ENCODE measurements at places on chromosomes 12 and 14.

GRCh38 chr14:22303589-22304195 is 285.3 kb downstream of the DAD1 start:
- DNase-seq: no peak

- no peak for DNase-seq
These were observed 18.5 kb upstream of the KRT80 start for GRCh38 chr12:52210186-52210924.

- no peak for DNase-seq
These were observed 8.6 kb downstream of the VTI1B start for GRCh38 chr14:67665868-67666267.

GRCh38 chr14:43316427-43316826 is 1190.7 kb downstream of the FSCB start:
- DNase-seq: no peak

DNA sequence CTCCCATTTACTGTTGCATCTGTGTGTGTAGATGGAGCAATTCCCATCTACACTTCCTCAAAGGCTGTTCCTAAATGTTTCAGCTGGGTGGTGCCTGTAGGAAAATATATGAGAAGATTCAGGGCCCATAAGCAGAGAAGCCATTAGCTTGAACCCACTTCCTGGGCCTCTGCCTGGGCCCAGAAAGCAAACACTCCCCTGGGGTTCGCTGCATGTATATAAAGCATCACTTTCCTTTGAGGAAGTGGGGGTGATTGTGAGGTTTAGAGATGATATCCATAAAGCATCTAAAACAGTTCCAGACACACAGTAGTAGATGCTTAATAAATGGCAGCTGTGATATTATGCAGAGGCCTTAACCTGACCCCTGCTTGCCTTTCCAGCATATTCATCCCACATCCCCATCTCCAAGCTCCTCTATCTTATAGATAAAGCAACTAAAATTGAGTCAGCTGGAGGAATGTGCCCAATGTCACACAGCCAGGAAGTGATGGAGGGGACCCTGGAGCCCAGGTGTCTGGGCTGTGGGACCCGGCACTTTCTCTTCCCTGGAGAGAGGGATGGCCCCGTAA is 280.0 kb upstream of the CRY1 start:
- DNase-seq: no peak

DNA sequence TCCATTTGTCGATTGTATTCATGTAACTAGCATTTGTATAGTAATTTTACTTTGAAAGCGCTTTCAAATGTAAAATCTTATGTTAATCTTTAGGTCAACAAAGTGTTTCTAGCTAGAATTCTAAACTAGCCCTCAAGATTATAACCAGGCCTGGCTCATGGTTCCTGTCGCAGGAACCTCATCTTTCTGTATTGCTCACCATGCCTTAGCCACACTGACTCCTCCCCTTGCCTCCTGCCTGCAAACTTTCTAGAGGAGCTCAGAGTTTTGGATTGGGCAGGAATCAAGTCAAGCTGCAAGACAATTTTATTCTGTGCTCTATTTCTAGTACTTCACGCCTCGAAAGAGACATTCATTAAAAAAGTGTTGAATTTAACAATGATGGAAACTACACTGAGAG is 99.8 kb downstream of the TGFB3 start:
- no peak for DNase-seq

GRCh38 chr14:25988536-25988935 is 609.3 kb downstream of the NOVA1 start:
- DNase-seq: no peak

DNA sequence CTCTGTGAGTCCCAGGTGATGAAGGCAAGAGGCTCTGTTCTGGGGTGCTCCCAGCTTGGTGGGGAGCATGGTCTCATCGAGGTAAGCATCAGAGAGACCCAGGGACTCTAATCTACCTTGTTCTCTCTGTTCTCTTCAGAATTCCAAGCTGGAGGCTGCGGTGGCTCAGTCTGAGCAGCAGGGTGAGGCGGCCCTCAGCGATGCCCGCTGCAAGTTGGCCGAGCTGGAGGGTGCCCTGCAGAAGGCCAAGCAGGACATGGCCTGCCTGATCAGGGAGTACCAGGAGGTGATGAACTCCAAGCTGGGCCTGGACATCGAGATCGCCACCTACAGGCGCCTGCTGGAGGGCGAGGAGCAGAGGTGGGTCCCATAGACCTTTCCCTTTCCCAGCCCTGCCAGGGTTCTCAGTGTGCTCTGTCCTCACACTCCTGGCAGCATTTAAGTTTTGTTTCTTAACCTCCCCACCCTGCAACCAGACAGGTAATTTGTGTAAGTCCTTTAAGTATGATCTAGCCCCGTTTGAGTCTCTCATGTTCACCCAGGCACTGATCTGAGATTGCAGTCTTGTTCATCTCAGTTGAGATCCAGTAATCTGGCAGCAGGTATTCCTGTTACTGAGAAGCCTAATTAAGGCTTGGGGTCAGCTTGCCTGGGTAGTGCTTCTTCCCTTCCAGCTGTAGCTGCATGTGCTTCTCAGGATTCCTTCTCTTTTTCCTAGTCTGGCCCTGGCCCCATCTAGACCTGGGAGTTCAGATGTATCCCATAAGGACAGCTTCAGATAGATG is 14.8 kb upstream of the KRT81 start:
- DNase-seq: no peak

- no peak for DNase-seq
These were observed 872.6 kb downstream of the FLRT2 start for GRCh38 chr14:86402545-86402944.

- no peak for DNase-seq
These were observed 74.6 kb upstream of the EEA1 start for GRCh38 chr12:93003531-93004239.

GRCh38 chr14:68982581-68982980 is 3.5 kb upstream of the ACTN1 start:
- DNase-seq: no peak

DNA sequence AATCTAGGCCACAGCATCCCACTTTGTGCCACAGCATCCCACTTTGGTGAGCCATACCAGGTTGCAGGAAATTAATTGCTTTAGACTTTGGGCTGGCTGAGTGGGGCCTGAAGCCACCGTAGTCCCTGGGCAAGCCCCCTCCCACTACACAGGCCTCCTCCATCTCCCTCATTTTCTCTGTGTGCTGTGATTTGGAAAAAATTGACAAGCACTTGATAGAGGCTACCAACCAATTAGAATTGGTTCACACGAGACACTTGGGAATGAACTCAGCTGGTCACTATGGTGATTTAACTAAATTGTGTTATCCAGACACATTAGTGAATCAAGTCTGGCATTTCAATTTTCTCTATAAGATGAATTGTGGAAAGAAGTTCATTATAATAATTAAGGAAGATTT is 481.1 kb downstream of the DIO2 start:
- DNase-seq: no peak

DNA sequence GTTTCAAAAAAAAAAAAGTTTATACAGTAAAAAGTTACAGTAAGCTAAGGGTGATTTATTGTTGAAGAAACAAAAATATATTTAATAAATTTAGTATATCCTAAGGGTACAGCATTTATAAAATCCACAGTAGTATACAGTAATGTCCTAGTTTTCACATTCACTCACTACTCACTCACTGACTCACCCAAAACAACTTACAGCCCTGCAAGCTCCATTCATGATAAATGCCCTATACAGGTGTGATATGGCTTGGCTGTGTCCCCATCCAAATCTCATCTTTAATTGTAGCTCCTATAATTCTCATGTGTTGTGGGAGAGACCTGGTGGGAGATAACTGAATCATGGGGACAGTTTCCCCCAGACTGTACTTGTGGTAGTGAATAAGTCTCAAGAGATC is 61.7 kb downstream of the TC2N start:
- no peak for DNase-seq

- no peak for DNase-seq
These were observed 106.6 kb downstream of the PLXNC1 start for GRCh38 chr12:94255006-94255405.

GRCh38 chr12:92739113-92739512 is 36.3 kb downstream of the PLEKHG7 start:
- no peak for DNase-seq

- no peak for DNase-seq
These were observed 32.6 kb downstream of the RESF1 start for GRCh38 chr12:31991815-31992214.

- no peak for DNase-seq
These were observed 4.2 kb upstream of the BAZ2A start for GRCh38 chr12:56634242-56634836.

DNA sequence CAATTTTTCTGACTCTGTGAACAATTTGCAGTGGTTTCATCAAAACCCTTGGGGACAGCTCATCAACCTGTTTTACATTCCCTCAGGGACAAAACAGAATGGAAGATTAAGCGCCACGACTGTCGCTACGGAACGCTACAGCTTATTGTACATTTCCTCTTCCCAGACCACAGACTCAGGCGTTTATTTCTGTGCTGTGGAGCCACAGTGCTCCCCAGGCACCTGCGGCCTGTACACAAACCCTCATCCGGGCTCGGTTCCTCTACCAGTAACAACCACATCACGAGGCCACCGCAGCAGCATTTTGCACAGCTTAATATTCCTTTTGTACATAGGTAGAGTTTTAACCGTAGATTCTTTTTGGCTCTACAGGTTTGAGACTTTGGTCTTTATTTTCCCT is 397.4 kb upstream of the OR4E1 start:
- no peak for DNase-seq

GRCh38 chr14:101123618-101124510 is 220.3 kb upstream of the RTL1 start:
- DNase-seq: no peak

GRCh38 chr14:89399594-89400068 is 17.4 kb downstream of the FOXN3 start:
- DNase-seq: no peak

DNA sequence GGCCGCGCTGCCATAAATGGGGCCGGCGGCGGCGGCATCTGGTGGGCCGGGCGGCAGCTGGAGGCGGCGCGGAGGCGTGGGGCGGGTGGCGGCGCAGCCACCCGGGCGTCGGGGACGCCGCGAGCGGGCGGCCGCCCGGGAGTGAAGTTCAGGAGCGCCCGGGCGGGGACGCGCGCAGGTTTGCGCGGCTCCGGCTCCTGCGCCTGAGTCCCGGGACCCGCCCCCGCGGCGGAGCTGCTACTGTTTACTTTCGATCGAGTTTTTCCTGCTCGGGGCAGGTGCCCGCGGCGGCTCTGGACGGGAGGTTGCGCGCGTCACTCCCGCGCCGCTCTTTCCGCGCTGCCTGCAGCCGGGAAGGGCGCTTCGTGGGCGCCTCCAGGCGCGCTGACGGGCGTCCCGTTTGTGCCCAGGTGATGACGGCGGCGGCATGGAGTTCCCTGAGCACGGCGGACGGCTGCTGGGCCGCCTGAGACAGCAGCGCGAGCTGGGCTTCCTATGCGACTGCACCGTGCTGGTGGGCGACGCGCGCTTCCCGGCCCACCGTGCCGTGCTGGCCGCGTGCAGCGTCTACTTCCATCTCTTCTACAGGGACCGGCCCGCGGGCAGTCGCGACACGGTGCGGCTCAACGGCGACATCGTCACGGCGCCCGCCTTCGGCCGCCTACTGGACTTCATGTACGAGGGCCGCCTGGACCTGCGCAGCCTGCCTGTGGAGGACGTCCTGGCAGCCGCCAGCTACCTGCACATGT is at the start of gene ZBTB42:
Gene ZBTB42, plus strand, starts transcription at position 331 of the 749 bp plus-strand sequence. Its CDS starts 97 bp downstream, at position 428.
- DNase-seq: peak; percentile 39

DNA sequence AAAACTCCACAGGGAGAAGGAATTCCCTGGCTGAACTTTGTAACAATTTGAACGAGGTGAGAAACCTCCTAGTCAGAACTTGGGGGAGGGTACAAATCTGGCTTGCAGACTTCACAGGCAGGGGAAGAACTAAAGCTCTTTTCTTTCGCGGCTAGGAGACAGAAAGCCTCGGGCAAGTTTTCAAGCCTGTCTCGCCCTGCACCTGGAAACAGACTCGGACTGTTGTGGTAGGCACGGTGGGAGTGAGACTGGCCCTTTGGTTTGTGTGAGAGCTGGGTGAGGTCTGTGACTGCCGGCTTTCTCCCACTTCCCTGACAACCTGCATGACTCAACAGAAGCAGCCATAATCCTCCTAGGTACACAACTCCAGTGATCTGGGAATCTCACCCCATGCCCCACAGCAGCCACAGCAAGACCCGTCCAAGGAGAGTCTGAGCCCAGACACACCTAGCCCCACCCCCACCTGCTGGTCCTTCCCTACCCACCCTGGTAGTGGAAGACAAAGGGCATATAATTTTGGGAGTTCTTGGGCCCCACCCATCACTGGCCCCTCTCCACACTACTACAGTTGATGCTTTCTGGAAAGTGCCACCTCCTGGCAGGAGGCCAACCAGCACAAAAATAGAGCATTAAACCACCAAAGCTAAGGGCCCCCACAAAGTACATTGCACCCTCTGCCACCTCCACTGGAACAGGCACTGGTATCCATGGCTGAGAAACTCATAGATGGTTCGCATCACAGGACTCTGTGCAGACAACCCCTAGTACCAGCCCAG is 102.7 kb upstream of the ST8SIA1 start:
- no peak for DNase-seq

DNA sequence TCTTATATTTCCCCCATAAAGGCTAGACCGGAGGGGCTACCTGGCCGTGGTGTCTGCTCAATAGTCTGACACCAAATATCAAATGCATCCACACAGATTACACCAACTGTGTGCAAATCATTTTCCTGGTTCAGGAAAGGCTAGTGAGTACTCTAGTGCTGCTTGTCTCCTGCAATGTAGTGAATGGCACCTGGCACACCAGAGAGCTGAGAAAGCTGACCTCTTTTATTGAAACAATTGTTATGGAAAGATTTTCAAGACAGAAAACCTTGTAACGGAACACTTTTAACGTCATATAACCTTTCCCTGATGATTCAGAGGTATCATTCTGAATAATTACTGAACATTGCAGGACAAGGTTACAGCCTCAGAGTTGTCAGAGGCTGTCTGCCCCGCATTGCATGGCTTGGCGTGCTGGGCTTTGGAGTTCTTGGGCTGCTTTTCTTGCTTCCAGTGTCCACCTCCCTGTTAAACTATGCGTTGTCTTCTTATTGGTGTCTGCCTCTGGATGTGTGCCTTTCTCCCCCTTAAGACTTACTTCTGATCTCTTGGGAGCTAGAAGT is 40.7 kb upstream of the HDAC7 start:
- no peak for DNase-seq

GRCh38 chr14:52802597-52802996 is 11.2 kb upstream of the GNPNAT1 start:
- no peak for DNase-seq

GRCh38 chr14:97866195-97866594 is 1069.0 kb downstream of the VRK1 start:
- no peak for DNase-seq

GRCh38 chr12:59118356-59118755 is 198.1 kb upstream of the LRIG3 start:
- DNase-seq: no peak

DNA sequence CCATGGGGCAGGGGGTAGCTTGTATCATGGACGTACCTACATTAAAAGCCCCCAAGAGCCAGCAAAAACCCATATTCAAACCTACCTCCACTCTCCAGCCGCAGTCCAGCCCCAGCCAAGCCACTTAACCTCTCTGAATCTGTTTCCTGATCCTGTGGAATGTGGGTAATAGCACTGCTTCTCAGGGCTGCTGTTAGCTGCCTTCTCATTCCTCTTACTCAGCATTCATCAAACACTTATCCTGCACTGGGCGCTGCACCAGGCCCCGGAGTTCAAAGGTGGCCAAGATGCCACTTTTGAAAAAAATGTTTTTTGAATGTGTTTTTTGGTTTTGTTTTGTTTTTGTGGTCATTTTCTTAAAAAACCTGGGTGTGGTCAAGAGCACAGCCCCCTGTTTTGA is 237.4 kb downstream of the CHST11 start:
- no peak for DNase-seq

Data from activated CD4-positive, alpha-beta T cell treated with anti-CD3 and anti-CD28 coated beads, Interleukin-2, amount 50 U/mL, for 24 hours (primary cell).